ENCODE measurements at places on chromosomes 7 and 10. TPM values are rescaled to one million over a fixed set of nuclear protein-coding genes. Genes with fewer than 3 reads are reported as not detected.
A peak's percentile ranks its signal among the peaks of the same experiment; 100 is the strongest.

The TNS3 gene
- 6.1 TPM for total RNA-seq

The DGKB gene
- total RNA-seq, result 9.0 TPM

The C10orf67 gene
- total RNA-seq, result 0.41 TPM

The CPVL gene
- total RNA-seq, result 54.6 TPM

The C10orf53 gene
- total RNA-seq, result not detected

The GNG11 gene
- total RNA-seq, result 4.9 TPM

The ITPRID1 gene
- 1.2 TPM for total RNA-seq

The LIPF gene
- total RNA-seq, result not detected

GRCh38 chr7:96076350-96076707 lies 245.6 kb downstream of the SLC25A13 start:
- DNase-seq, result no peak

GRCh38 chr10:63530409-63530808 lies 9.2 kb downstream of the REEP3 start:
- no peak for DNase-seq

GRCh38 chr10:120803972-120804371 lies 47.2 kb upstream of the WDR11 start:
- no peak for DNase-seq

DNA sequence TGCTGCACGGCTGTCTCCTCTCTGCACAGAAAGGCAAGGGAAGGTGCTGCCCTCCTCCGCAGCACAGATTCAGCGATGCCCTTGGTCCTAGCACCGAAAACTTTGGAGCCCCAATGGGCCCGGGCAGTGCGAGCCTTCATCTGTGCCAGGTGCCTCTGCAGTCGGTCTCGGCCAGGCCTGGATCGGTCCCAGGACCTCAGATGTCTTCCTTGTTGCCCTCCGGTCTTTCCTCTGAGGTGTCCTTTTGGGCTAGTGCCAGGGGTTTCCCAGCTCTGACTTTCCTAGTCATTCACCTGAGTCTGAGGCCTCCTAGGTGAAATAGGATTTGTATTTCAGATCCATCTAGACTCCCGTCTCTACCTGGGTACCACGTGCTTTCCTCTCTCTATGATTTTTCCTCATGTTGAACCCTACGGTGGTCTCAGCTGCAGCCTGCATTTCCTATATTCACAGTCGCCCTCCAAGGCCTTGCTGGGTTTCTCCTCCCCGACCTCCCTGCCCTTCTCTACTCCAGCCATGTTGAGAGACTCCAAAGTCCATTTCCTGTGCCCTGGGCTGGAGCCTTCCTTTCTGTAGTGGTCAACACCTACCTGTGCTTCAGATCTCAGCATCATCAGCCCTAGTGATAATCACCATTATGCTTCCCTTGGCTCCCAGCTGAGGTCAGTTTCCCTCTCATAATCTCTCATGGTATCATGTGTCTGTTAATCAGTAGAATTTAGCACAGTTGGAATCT lies 92.0 kb upstream of the PRSS58 start:
- no peak for DNase-seq

DNA sequence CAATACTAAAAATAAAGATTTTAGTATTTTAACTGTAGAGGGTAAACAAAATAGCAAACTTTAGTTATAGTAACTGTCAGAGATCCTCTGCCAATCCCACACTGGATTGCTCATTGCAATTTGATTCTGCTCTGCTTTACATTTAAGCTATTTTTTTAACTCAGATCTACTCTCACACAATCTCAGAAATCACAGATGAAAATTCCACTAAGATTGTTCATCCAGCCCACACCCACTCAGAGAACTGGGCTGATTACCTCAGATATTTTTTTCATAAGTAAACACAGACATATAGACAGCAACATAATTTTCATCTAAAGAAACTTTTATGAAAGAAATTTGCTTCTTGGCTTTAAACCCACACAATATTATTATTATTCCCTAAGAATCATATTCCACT lies 7.0 kb downstream of the OSBPL3 start:
- DNase-seq, result no peak

DNA sequence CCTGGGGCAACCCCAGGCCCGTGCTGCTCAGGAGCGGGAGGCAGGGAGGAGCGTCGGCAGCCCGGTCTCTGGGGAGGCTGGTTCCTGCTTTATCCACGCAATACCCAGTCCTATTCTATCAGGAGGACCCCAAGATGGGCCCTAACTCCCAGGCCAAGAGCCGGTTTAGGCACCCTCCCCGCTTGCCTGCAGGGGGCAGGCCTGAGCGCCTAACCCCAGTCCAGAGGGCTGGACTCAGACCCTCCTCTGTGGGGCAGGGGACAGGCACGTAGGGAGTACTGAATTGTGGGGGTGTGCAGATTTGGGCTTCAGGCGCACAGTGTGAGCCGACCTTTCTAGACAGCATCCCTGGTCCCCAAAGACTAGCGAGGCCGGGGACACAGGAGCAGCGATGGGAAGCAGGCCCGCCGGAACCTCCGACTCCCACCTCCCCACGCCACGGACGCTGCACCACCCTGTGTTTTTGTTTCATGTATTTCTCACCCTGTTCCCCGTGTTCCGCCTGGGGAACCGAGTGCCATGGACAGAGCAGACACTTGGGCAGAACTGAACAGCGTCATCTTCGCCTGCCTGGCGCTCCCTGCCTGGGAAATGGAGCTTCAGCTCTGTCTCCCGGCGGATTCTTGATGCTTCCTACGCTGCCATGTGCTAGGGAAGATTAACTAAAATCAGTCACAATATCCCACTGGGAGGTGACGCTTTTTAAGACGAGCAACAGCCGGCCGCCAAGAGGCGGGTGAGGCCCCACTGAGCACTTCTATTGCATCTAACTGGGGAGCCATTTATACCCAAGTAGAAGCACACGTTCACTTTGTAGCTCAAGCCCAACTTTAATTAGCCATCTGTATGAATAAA lies 5.3 kb downstream of the NUDT1 start:
- DNase-seq, result no peak

- no peak for DNase-seq
Measured at GRCh38 chr7:158050978-158051651, 536.5 kb downstream of the PTPRN2 start.

- no peak for DNase-seq
Measured at GRCh38 chr10:116671274-116671926, 50.6 kb downstream of the PNLIPRP2 start.

DNA sequence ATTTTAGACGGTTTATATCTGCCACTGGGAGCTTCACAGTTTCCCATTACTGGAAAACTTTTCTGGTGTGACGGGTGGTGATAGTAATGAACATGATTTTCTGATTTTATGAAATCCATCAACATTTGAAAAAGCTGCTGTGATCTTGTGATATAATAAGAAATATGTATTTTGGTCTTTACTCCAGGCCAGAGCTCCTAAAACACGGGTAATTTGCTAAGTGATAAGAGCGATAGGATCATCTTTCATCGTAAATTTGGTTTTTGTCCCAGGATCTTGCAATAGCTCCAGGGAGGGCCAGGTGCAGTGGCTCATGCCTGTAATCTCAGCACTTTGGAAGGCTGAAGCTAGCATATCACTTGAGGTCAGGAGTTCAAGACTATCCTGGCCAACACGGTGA lies 10.8 kb upstream of the RNF216 start:
- DNase-seq, result no peak

GRCh38 chr7:101410743-101411507 lies 48.2 kb downstream of the COL26A1 start:
- peak; percentile 62 for DNase-seq

DNA sequence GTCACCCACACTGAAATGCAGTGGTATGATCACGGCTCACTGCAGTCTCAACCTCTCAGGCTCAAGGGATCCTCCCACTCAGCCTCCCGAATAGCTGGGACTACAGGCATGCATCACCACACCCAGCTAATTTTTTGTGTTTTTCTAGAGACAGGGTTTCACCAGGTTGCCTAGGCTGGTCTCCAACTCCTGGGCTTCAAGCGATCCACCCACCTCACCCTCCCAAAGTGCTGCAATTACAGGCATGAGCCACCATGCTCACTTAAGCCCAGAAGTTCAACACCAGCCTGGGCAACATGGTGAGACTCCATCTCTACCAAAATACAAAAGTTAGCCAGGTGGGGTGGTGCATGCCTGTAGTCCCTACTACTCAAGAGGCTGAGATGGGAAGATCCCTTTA lies 33.5 kb downstream of the GDI2 start:
- no peak for DNase-seq

DNA sequence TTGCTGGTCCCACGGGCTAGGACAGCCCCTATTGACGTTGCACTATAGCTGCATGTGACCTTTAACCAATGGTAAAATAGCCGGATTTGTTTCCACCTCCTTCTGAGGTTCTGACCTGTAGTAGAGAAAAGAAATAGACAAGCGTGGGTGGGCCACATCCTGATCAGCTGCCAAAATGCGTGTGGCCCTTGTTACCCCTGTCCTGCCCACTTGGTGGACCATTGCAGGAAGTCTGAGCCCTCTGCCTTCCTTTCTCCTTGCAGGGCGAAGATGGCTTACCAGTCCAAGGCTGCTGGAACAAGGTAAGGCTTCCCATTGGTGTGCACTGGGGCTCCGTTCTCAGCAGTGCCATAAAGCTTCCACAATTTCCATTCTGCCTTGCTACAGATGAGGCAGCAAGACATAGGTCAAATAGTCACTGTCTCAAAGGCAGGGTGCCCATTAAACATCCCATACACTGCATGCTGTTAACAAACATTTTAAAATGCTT lies 95.9 kb upstream of the MACROH2A2 start:
- DNase-seq, result no peak

DNA sequence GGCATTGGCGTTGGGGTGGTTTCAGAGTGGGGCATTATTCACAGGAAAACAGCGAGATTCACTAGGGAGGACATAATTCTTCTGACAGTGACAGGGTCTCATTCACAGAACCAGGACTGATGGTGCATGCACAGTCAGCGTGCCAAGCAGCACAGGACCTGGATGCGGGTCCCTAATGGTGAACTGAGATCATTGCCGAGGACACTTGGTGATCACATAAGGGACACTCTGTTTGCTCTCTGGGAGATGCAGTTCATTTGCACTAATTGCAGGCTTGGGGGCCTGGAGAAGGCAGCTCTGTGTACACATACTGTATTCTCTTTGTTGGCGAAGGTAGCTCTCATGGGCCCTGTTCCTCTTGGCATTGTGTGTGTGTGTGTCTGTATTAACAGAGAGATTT lies 716.1 kb downstream of the PHTF2 start:
- DNase-seq, result no peak

GRCh38 chr10:74008212-74008731 lies 10.4 kb downstream of the VCL start:
- no peak for DNase-seq

GRCh38 chr7:17069146-17069545 lies 187.4 kb upstream of the AGR3 start:
- DNase-seq, result no peak

DNA sequence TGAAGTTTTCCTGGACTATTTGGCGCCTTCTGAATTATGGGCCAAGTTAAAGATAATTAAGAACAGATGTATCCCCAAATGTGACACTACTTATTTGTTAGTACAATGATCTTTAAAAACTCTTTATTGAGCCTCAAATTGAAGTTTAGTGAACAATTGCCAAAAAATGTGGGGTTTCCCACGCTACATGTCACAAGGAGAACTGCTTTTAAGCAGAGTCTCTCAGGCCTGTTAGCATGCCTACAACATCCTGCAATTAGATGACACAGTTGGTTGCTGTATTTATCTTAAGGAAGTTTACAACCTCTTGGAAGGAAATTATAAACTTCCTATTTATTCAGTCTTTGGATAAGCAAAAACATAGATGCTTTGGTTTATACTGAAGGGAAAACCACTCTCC lies 733.0 kb downstream of the TNS3 start:
- DNase-seq, result no peak

- DNase-seq, result no peak
Measured at GRCh38 chr10:21602313-21602712, 68.3 kb downstream of the MLLT10 start.

GRCh38 chr7:38978491-38978890 lies 782 bp downstream of the POU6F2 start:
- DNase-seq, result no peak

GRCh38 chr10:128545216-128545615 lies 419.0 kb upstream of the MKI67 start:
- DNase-seq, result no peak

DNA sequence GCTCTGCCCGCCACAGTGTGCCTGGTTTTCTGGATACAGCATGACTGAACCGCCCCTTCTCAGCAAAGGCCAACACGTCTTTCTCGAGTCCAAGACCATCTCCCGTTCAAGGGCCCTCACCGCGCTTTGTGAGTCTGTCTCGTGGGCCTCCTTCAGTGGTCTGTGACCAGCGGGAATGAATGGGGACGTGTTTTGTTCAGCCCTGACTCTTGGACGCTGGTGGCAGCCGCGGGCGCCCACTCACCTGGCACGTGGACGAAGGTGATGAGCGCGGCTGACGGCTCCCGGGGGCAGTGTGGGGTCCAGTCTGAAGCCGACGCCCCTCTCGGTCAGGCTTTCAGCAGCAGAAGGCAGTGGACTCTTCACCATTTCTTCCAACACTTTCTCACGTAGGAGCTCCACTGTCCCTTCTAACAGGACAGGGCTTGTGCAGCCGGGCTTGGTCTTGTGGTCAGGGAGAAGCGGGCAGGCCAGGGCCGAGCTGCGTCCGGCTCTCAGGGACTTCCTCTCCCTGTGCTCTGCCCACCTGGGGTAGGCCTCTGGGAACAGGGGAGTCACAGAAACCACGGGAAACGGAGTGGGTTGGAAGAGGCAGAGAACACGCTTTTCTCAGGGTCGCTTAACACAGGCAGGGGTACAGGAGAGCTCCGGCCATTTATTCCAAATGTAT lies 30.4 kb downstream of the AMZ1 start:
- no peak for DNase-seq

- DNase-seq, result no peak
Measured at GRCh38 chr10:109976681-109977080, 31.1 kb upstream of the ADD3 start.

- no peak for DNase-seq
Measured at GRCh38 chr10:78623578-78624215, 445.1 kb upstream of the ZMIZ1 start.

- no peak for DNase-seq
Measured at GRCh38 chr7:150403376-150404171, 24.4 kb downstream of the ZNF775 start.

DNA sequence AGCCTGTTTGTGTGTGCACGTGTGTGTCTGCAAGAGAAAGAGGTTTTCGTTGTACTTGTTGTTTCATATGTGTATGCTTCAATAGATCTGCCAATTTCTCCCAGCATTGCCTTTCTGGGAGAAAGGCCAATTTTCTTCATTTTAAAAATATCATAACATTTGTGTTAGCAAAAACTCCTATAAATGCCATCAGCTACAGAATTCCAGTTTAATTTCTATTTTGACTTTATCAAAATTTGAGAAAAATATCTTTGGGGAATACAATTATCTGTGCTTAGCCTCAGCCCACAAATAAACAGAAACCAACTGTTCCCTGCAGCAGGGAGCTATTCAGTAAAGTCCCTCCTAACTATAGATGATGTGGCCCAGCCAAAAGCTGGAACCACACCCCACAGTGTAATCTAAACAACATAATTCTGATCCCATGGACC lies 68.3 kb upstream of the MGMT start:
- no peak for DNase-seq
